ENCODE measurements at places on chromosomes 2 and 18. TPM values are rescaled to one million over a fixed set of nuclear protein-coding genes. Genes with fewer than 3 reads are reported as not detected.

Gene CRYGC
- not detected for total RNA-seq

Gene TAF1B
- total RNA-seq, result 37.7 TPM

Gene ANKRD30B
- total RNA-seq, result not detected

Gene IL36G
- not detected for total RNA-seq

Gene ADD2
- 6.1 TPM for total RNA-seq

Gene GPAT2
- 2.0 TPM for total RNA-seq

Gene TRABD2A
- 1.1 TPM for total RNA-seq

Gene AGXT
- not detected for total RNA-seq

Gene SP5
- total RNA-seq, result 3.3 TPM

Gene C1QL2
- total RNA-seq, result not detected

Gene MPP4
- total RNA-seq, result 0.23 TPM

Gene CCDC68
- total RNA-seq, result 9.3 TPM

Gene TPO
- total RNA-seq, result 0.58 TPM

Gene NXPH2
- 5.0 TPM for total RNA-seq

Gene KDM3A
- 66.0 TPM for total RNA-seq

Gene C2orf81
- total RNA-seq, result 3.7 TPM
